Activated naive CD4-positive, alpha-beta T cell treated with anti-CD3 and anti-CD28 coated beads, Interleukin-2, amount 10 ng/mL, durations not matched to agents 7 days and 5 days (primary cell): ENCODE measurements at places on chromosomes 6 and 20.

DNA sequence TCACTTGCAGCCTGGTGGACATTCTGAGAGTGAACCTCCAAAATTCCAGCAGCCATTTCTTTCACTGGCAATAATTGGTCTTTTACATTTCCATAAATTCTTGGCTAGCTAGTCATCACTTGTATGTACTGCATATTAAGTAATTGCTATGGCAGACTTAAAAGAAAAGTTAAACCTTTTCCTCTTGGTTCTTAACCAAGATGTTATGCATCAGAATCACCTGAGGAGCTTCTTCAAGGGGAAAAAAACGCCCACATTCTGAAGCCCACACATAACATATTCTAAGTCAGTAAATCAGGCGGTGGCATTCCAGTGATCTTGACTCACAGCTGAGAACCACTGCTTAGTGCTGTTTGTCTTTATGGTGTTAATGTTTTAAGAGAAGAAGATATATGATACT is 37.0 kb downstream of the CDC40 start:
- DNase-seq = no peak

DNA sequence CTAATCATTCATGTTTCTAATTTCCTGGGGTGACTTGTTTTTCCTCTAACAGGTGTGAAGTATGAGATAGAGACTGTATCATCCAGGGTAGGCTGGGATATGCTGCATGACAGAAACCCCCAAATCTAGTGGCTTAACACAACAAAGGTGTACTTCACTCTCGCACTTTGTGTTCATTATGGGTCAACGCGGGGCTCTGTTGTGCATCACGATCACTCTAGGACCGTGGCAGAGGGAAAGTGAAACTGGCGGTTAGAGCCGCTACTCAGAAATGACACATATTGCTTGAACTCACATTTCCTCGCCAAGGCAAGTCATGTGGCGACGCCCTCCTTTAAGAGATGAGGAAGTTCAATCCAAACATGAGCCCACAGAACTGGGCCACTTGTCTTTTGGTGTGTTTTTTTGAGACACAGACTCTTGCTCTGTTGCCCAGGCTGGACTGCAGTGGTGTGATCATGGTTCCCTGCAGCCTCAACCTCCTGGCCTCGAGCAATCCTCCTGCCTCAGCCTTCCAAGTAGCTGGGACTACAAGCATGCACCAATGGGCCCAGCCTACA is 41.3 kb downstream of the PCNA start:
- DNase-seq = peak; percentile 91

GRCh38 chr20:47205577-47206123 is 150.8 kb downstream of the ZMYND8 start:
- DNase-seq = no peak

DNA sequence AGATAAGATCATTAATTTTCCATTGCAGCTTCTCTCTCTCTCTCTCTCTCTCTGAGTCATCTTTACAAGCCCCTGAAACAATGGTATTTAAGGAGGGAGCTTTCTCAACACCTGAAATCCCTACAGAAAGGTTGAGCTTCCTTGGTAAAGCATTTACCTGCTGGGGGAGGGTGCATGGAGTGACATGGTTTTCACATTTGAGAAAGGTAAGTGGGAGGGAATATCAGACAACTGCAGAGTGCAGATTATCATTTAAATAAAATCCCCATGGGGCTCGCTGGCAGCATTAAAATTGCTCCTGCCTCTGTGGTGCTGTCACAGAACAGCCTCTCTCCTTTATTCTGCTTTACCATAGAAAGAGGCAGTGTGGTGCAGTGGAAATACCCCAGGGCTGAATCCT is 10.3 kb upstream of the PDYN start:
- no peak for DNase-seq

DNA sequence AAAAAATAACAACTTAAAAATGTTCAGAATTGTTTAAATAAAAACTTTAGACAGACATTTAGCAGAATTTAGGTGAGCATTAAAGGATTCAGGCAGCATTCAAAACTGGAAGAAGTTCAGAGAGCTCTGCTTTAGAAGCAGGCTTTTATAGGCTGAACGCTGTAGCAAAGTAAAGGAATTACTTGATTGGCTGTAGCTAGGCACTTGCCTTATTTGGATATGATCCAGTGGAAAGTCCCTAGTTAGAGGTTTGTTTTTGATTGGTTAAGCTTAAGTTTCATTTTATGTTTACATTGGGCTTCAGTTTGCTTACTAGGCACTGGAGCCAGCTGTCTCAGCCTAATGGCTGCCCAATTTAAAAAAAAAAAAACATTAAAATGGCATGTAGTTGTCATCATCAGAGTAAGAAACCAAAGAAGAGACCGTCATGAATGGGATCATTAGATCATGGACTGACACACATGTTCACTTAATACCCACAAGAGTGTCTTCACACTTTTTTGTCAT is 65.1 kb downstream of the CBFA2T2 start:
- peak; percentile 51 for DNase-seq

GRCh38 chr6:87829622-87830121 is 127.6 kb upstream of the AKIRIN2 start:
- DNase-seq = no peak

- DNase-seq = no peak
Observed at GRCh38 chr6:107750176-107750797, 73.8 kb downstream of the SCML4 start.

GRCh38 chr6:99501762-99502161 is 13.5 kb downstream of the USP45 start:
- DNase-seq = no peak

DNA sequence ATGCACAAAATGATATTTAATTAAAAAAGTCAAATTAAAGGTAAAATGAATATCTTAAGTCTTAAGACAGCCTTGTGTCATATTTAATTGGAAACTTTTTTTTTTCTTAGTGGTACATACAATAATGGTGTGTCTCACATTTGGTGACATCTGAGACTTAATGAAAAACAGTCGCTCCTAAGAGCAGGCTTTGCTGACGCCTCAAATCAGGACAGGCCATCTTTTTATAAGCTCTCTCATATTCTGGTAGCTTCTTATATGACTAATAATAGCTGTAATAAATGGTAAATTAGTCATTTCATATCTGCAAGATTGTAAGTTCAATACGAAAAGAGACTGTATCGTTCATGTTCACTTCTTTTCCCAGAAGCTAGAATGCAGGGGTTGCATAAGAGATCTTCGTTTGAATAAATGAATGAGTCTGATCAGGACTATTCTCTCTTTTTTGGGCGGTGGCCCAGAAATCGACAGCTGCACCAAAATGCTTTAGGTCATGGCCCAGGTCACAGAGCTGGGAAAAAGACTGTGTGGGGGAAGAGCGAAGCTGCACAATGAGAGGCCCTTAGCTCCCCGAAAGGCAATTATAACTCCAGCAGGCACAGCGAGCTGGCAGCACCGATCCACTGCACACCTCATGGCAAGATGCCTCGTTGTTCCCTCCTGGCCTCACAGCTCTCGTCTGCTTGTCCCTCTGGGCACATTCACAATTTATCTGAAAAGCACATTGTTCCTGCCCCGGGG is 69.4 kb downstream of the NRN1 start:
- no peak for DNase-seq

DNA sequence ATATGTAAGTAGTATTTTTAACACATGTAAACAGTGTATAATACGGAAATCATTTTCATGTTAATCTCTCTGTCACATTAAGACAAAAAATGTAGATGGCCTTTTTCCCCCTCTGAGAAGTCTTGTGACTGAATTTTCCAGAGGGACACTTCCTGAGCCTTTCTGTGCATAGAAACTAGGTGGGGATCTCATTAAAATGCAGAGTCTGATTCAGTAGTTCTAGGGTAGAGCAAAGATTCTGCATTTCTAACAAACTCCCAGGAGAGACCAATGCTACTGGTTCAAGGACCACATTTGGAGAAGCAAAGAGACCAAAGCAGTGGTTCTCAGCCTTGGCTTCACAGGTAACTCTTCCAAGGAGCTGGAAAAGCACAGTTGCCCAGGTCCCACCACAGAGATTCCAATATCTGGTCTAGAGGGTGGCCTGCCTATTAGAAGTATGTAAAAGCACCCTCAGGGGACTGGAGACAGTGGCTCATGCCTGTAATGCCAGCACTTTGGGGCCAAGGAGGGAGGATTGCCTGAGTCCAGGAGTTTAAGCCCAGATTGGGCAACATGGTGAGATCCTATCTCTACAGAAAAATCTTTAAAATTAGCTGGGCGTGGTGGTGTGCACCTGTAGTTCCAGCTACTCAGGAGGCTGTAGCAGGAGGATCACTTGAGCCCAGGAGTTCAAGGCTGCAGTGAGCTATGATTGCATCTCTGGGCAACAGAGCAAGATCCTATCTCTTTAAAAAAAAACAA is 378.5 kb downstream of the KIF16B start:
- DNase-seq = no peak

DNA sequence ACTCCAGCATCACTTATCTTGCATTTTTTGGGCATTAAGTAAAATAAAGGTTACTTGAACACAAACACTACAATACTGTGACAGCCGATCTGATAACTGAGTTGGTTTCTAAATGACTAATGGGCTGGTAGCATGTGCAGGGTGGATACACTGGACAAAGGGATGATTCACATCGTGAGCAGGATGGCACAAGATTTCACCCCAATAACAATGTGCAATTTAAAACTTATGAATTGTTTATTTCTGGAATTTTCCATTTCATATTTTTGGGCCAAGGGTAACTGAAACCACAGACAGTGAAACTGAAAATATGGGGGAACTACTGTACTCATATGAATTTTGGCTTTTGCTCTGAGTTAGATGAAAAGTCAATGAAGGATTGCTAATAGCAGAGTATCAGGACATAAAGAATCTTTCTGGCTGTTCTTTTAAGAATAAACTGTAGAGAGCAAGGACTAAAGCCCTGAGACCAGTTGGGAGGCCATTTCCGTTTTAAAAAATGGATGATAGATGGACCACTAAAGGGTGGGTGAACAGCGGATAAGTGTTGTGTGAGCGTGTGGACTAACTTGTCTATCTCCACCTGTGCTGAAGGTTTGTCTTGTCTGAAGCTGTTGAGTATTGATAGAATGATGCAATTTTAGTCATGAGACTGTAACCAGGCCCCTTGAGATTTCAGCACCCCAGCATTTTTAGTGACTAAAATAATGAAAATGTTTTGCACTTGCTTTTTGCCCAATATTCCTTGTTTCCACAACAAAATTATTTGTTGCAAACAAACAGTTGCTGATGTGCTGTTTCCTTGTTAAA is 8.2 kb downstream of the SPINT3 start:
- DNase-seq = no peak

DNA sequence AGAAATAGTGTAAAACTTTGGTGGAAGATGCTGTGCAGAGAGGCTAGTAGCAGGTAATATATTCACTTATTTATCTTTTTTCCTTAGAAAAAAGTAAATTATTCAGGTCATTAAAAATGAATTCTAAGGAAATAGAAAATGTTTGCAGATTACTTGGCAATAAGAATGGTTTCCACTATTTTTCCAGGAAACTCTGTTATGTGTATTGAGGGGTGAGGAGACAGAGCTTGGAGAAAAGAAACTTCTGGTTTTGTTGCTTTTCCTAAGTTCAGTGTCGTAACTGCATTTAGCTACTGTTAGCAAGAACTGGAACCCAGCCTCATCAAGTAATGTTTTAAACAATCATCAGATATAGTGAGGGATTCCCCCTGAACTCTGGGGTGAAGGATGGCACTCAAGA is 79.2 kb upstream of the SMLR1 start:
- DNase-seq = no peak

GRCh38 chr6:149220882-149221773 is 96.4 kb upstream of the TAB2 start:
- DNase-seq = no peak
